ENCODE measurements at places on chromosomes 2 and 18.

GRCh38 chr2:66095820-66096345 lies 339.0 kb upstream of the MEIS1 start:
- no peak for DNase-seq

GRCh38 chr2:2851806-2852777 lies 521.0 kb upstream of the MYT1L start:
- no peak for DNase-seq

DNA sequence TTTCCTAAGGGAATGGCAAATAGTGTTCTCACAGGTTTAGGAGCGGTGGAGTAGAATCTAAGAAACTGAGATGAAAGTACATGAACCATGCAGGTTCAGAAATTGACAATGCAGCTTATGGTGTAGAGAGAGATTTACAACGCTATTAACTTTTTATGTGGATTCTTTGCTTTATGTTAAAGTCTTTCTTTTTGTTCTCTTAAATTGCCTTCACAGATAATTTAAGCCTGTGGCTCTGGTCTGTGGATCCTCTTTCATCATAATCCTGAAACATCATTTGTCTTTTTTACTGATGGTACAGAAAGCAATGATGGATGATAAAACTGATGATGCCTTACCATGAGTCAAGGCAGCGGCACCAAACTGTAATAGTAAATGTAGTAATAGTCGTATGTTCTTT lies 30.3 kb downstream of the SOCS6 start:
- no peak for DNase-seq

DNA sequence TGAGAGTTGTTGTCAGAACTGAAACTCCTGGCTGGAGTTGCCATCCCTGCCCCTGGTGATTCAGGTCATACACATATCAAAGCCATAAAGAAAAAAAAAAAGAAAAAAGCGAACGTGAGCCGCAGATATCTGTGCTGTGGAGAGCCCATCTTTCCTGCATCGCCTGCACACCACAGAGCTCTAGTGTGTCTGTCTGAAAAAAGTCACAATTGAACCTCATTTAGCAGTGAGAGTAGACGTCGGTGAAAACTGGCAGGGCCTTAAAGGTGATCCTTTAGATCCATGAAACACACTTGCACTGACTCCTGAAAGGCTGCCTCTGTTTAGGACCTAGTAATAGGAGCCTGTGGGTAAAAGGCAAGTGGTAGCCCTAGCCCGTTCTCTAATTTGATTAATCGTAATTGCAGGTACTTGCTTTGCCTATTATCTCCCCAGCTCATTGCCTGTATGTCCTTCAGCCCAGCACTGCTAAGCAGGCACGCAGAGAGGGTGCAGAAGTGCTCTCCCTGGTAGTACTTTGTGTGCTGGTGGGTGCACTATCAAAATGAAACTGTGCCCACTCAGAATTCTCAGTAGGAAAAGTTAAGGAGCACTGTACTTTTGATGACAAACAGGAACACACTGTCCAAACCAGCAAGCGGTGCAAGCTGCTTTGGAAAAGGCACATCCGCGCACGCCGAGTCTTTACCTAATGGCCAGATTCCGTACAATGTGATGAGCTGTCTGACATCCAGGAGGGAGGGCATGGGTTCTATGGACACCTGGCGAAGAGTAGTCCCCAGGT lies 103.5 kb upstream of the ASB18 start:
- DNase-seq = no peak

- no peak for DNase-seq
These were observed 195.1 kb upstream of the LRP1B start for GRCh38 chr2:142325870-142326269.

GRCh38 chr2:170999654-171000053 lies 70.6 kb downstream of the GORASP2 start:
- DNase-seq = no peak

Data from activated T-helper 1 cell treated with Interleukin-2 at 50 U/mL for 16 hours (primary cell).